ENCODE measurements at places on chromosomes 6 and 20.

GRCh38 chr6:154473324-154473723 lies 37.2 kb downstream of the CNKSR3 start:
- DNase-seq: no peak

DNA sequence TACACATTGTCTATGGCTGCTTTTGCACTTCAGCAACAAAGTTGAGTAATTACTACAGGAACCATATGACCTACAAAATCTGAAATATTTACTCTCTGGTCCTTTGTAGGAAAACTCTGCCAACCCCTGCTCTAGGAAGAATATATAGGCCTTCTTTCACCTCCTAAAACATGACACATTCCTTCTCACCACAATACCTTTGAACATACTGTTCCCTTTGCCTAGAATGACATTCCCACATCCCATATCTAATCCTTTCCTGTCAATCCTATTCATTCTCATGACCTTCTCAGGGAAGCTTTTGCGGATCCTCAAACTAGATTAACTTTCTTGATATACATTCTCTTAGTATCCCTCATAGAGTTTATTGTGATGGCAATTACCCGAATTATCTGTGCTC lies 18.0 kb upstream of the NCOA6 start:
- DNase-seq: no peak

- DNase-seq: no peak
These were observed 116.3 kb downstream of the OR2B2 start for GRCh38 chr6:27795697-27796494.

DNA sequence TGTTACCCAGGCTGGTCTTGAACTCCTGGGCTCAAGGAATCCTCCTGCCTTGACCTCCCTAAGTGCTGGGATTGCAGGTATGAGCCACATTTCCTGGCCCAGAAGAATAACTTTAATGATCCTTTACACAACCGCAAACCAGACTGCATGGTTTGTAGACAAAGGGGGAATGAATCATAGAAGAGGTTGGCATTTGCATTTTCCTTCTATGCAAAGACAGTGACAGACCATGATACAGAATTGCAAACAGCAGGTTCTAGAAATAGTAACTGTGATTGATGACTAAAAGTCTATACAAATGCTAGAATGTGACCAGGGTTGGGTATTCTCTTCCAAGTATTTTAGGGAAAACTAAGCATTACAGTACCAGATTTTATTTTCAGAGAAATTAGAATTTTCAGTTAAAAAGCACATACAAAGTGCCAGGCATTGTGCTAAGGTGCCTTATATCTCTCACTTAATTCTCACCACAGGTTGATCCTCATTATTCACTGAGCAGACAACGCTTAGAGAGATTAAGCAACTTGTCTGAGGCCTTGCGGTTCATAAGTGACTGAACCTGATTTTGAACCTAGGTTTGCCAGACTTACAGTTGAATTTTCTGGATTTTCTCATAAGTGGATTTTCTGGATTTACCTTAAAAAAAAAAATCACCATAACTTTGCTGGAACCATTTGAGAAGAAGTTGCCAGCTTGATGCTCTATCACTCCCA lies 146.6 kb downstream of the ZFAND3 start:
- DNase-seq: no peak

DNA sequence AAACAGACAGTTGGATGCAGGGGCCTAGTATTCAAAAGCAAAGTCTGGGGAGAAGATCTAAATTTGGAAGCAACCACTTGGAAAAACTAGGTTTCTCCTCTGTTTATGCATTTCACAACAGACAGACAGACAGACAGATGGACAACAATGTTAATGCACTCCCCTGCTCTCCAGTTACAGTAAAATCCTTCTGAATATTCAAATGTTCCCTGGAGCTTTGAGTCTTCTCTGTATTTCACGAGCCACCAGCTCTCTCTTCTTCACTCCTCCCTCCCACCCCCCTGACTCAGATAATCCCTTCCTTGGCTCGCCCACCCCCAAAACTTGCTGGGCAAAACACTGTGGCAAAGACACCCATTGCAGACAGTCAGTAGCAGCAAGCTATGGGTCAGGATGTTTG lies 129.3 kb upstream of the TOP1 start:
- DNase-seq: no peak

DNA sequence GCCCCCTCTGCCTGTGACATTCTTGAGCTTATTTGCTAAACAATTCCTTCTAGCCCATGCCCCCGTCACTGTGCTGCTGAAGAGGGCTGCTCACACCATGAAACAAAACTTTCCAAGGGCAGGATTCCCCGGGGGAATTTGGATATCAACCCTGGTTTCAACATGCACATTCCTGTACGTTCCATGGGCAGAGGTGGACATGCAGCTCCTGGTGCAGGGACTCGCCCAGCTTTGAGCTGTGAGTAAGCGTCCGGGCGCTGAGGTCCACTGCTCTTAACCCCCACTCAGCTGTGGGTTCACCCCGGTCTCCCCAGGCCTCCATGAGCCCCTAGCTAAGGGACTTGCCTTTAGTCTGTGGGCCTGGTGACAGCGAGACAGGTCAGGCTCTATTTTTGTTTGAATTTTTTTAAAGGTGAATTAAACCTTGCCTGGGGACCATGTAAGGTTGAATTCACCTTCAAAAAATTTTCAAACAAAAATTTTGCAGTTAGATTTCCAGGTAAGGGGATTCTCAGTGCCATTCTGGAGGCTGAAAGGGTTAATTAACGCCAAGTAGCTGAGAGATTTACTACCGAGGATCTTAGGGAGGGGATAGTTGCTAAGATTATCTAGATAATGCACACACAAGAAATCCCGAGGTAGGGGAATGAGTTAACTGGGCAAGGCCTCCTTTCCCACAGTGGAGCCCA lies 70.3 kb upstream of the SLC22A23 start:
- no peak for DNase-seq

DNA sequence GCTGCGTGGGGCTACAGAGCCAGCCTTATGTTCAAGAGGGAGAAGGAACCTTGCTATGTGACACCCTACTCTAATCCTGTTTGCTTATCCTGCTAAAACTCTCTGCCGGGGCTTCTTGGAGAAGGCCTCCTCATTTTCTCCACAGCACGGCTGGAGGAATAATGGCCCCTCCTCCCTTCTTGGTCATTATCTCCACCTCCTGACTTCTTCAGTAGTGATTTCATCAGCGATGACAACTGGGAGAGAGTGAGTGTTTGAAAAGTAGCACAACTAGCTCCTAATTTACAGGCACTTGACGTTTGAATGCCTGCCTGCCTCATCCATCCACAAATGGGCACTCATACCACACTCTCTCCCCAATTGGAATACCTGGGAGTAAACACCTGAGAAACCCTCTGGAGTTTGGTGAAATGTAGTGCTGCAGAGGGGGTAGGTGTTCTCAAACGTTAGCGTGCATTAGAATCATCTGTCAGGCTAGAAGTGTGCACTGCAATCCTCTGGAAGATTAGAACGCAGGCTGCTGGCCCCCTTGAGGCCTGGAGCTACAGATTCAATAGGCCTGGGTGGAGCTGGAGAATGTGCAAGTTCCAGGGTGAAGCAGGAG lies 148.5 kb downstream of the FOXC1 start:
- no peak for DNase-seq

GRCh38 chr6:7136859-7137334 lies 29.1 kb downstream of the RREB1 start:
- DNase-seq: no peak

- no peak for DNase-seq
These were observed 16.5 kb downstream of the NCOA7 start for GRCh38 chr6:125807293-125807692.

GRCh38 chr6:153023977-153024708 lies 21.6 kb upstream of the MTRF1L start:
- DNase-seq: no peak

DNA sequence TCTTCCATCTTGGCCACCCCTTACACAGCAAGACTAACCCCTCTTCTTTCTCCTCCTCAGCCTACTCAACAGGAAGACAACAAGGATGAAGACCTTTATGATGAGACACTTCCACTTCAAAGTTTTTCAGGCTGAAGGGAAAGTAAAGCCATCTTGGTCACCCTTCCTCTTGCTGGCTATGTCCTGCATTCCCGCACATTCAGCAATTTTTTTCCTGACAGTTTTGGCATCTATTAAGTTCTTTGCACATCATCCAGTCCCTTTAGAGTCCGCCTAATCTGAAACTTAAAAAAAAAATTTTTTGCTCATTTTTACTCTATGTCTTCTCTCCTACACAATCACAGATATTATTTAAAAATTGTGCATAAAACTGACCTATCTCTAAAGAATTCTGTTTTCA lies 493.4 kb downstream of the LMBRD1 start:
- no peak for DNase-seq

DNA sequence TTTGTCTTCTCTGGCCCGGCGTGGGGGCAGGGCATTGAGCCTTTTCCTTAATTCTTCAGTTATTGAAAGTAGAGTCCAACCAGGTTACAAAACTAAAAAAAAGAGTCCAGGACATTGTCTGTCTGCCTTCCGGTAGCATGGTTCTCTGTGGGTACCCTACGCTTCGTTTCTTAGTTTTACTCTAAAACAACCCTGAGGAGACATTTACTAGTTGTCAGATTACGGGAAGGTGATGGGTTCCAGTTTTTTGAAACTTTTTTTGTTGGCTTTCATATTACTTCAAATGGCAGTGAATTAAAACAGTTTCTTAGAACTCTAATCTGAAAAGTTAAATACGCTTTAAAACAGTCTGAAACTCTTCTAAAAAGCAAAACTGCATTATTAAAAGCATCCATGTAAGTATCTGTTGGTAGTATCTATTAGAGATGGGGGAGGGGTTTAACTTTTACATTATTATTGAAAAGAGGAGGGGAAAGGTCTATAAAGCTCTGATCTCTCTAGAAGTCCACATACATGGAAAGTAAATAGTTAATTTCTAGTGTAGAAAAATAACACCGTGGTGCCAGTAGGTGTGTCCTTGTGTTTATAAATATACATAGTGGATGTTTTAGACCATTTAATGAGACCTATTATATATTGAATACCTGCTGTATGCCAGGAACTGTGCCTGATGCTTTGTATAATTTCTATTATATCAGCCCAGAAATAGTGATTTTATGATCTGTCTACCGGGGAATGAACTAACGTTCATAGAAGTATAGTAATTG lies 2.2 kb downstream of the BICRAL start:
- no peak for DNase-seq

- DNase-seq: peak; percentile 52
These were observed 60.7 kb downstream of the TNFAIP3 start for GRCh38 chr6:137927777-137928218.

- DNase-seq: no peak
These were observed 20.1 kb downstream of the ECT2L start for GRCh38 chr6:138815797-138816528.

- peak; percentile 73 for DNase-seq
These were observed 33.4 kb upstream of the AAR2 start for GRCh38 chr20:36202891-36203338.

- no peak for DNase-seq
These were observed 21.6 kb downstream of the DUSP22 start for GRCh38 chr6:313917-314316.

DNA sequence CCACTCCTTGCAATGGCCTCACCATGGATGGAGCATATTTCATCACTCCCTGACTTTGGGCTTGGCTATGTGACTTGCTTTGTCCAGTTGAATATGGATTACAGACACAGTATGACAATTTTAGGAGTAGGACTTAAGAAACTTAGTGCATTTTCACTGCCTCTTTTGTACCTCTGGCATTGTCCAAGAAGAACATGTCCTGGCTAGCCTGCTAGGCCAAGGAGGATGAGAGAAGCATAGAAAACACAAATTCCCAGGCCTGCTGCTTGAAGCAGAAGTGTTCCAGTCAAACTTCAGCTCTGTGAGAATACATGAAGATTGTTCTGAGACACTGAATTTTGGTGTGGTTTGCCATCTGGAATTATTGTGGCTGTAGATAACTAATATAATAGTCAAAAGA lies 3.1 kb upstream of the MCHR2 start:
- DNase-seq: no peak

- no peak for DNase-seq
These were observed 169.1 kb downstream of the NKAIN2 start for GRCh38 chr6:123972600-123973294.

- no peak for DNase-seq
These were observed 59.6 kb downstream of the LINC00237 start for GRCh38 chr20:21046413-21047070.

DNA sequence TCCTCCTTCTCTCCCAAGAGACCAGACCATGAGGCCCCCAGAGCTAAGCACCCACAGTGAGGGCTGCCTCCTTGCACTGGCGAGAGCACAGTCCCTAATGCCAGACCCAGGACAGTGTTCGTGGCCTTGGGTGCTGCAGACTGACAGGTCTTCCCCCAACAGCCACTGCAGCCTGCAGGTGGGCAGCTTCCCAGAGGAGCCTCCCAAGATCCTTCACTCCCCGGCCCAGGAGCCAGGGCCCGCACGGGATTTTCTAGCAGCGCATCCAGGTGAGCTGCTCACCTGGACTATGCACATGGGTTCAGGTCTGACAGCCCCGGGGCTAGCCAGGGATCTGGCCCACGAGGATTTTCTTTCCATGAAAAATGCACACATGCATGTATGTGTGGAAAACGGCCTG lies 41.7 kb downstream of the SUMO4 start:
- DNase-seq: no peak

DNA sequence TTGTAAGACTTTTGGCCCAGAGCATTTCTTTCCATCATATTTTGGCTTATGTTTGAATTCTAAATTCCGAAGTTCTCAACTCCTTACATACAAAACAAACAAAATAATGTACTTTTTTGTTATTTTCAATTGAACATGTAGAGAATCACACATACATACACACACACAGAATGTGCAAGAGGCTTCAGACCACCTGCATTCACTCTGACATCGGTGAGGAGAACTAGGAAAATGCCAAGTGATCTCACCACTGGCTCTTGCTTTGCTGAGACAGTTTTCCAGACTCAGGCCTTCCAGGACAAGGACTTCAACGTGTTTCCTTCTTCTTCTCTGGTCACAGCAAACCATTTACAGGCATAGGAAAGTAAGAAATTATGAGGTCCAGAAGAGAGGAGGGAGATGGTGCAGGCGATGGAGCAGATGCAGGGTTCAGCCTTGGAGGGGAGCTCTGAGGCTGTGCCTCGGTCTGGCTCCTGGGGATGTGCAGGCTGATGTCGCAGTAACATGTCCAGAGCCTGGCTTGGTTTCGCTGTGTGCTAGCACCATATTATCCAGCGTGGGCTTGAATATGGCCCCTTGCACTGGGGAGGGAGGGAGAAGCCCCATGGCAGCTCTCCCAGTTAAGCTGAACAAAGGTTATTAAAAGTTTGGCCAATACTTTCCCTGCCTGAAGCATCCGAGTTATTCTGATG lies 93.4 kb downstream of the DACT2 start:
- DNase-seq: no peak
